H54 (cell line): ENCODE measurements at places on chromosomes 4 and X.

- peak; percentile 54 for DNase-seq
These were observed at the start of gene MCTS1 for GRCh38 chrX:120603707-120604360. TSS of gene MCTS1 (plus strand) at chrX:120604101. CDS start at chrX:120604237, 136 bp downstream.

- DNase-seq, result no peak
These were observed 35.9 kb downstream of the SLC9A6 start for GRCh38 chrX:136021160-136021559.

- DNase-seq, result peak; percentile 9
These were observed 43.5 kb downstream of the CLOCK start for GRCh38 chr4:55503169-55503568.

- no peak for DNase-seq
These were observed 232.2 kb upstream of the UGT8 start for GRCh38 chr4:114366368-114366767.

DNA sequence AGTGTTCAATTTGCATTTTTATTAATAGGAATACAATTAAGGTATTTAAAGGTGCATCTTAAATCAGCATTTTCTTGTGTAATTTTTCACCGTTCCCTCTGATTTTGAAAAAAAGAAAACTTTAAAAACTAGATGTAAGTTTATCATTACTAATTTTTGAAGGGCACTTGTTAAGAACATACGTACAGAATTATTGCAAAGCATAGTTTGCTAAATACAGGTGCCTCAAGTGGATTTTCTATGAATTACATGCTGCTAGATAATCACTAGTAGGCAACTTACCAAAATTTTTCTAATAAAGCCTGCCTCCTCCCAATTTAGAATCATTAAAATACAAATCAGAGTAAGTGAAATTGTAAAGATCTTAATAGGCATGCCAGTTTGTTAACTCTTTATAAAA is 8.5 kb downstream of the CNKSR2 start:
- DNase-seq, result no peak

- DNase-seq, result no peak
These were observed 74.0 kb upstream of the BCOR start for GRCh38 chrX:40171513-40172400.

- DNase-seq, result no peak
These were observed 51.0 kb downstream of the SPIN2B start for GRCh38 chrX:57070185-57070984.

- DNase-seq, result no peak
These were observed 3.8 kb upstream of the SLC26A1 start for GRCh38 chr4:996997-997374.

DNA sequence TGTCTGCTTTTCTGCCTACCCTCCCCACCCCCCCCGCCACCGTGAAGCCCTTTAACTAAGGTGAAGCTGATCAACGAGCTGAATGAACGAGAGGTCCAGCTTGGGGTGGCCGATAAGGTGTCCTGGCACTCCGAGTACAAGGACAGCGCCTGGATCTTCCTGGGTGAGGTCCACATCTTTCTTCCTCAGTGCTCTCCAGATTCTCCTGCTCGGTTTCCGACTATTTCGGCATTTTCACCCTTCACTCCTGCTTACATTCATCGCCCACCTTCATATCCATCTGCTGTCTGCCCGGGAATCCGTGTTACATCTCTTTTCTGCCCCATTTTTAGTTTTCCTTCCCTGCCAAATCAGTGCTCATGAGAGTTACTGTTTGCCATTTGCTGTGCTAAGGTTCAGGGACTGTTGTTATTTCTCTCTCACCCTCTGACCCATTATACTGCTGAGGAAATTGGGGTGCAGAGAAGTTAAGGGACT is 459 bp downstream of the RBMX2 start:
- no peak for DNase-seq

DNA sequence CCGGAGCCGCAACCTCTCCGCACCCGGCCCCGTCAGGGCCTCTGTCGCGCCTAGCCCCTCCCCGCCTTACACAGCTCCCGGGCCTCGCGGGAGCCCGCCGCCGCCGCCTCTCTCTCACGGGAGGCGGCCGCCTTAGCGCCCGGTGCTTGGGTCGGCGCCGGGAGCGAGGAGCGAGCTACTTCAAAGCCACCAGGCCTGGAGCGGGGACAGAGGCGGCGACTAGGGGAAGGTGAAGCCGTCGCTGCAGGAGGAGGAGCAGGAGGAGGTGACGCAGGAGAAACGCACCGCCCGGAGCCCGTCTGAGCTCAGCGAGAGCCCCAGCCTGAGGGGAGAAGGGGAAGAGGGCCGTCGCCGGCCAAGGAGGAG is 250 bp downstream of the USP9X start:
- no peak for DNase-seq

- no peak for DNase-seq
These were observed 103.6 kb downstream of the ENOX2 start for GRCh38 chrX:130799393-130799792.

DNA sequence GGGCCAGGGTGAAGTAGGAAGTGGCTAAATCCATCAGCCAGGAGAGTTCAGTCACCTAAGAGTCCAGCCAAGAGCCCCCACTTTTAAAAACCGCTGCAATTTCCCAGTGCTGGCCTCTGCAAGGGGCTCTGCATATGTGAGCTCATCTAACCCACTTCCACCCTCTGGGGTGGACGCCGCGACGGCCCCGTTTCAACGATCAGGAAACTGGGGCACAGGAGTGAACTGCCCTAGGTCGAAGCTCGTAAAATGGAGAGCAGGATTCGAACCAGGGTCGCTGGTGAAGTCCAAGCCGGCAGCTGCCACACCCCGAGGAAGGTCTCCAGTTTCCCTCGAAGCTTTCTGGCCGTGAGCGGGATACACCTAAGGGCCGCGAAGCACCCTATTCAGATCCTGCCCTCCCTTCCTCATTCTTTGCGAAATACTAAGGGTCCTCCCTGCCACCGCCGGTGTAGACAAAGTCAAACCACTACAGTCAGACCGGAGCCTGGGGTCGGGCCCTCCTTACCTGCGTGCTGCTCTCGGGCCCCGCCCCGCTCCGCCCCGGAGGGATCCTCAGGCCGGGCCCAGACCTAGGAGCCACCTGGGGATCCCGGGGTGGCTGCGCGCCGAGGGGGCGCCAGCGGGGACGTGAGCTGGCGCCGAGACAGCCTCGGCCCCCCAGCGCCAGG is 446 bp downstream of the EVC2 start:
- no peak for DNase-seq

- no peak for DNase-seq
These were observed 105.1 kb downstream of the ADGRA3 start for GRCh38 chr4:22410645-22411247.

GRCh38 chr4:1249731-1250526 is 999 bp upstream of the CTBP1 start:
- DNase-seq, result no peak

- DNase-seq, result no peak
These were observed 84.3 kb upstream of the PRSS48 start for GRCh38 chr4:151192556-151193235.

GRCh38 chrX:16076834-16077233 is 46.5 kb upstream of the GRPR start:
- DNase-seq, result no peak
